ENCODE measurements at places on chromosomes 7 and 10.

GRCh38 chr10:18616337-18616736 lies 35.0 kb downstream of the NSUN6 start:
- DNase-seq = no peak

DNA sequence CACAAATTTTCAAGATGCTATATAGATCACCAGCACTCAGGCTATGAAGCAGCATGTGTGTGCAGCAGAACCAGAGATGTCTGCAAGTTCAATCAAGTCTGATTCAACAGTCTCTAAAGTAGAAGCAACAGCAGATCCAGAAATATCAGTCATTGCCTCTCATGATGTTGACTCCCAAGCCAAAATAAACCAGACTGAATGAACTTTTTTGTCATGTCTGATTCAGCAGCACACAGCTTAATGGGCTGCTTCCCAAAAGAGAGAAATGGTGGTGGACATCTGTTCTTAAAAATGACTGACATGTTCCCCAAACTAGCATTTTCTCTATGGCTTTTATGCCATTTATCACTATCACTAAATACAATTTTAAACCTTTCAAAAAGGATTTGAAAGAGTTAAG lies 53.8 kb downstream of the TMEM26 start:
- no peak for DNase-seq

- DNase-seq = no peak
These were observed 174.1 kb upstream of the MKI67 start for GRCh38 chr10:128300290-128300824.

- peak; percentile 78 for DNase-seq
These were observed 95.0 kb upstream of the AGBL3 start for GRCh38 chr7:134891262-134891695.

- DNase-seq = no peak
These were observed 206.5 kb upstream of the ZWINT start for GRCh38 chr10:56567580-56567979.

- no peak for DNase-seq
These were observed 169.9 kb upstream of the BMPER start for GRCh38 chr7:33735403-33735802.

GRCh38 chr7:149432121-149432691 lies 28.7 kb downstream of the ZNF777 start:
- no peak for DNase-seq

DNA sequence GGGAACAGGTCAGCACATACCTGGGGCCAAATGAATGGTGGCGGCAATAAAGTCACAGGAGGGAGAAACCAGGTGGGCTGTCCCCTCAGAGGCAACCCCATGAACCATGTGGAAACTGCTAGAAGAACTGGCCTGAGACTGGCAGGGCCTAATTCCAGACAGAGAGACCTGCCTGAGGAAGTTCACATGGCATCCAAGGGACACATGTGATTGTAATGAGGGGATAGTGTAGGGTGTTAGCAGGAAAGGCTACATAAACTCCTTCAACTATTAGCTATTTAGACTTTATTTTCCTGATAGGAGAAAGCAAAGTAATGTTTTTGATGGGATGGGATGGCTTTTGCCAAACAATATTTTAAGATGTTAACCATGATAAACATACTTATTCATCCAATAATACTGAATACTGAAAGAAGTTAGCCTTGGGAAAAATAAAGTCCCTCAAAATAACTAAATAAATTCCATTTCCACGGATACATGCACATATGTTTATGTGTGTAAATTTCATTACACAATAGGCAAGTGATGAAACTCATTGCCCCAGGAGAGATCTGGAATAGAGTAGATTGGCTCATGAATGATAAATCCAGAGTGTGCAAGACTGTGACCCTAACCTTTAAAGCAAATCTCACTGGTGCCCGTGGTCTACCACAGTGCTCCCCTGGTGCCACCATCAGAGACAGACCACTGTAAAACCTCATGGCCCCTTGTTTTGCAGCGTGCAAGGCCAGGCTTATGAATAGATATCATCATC lies 137.0 kb downstream of the NRF1 start:
- no peak for DNase-seq

- no peak for DNase-seq
These were observed 53.2 kb upstream of the CUX1 start for GRCh38 chr7:101764221-101764620.

GRCh38 chr10:56823849-56824248 lies 462.8 kb upstream of the ZWINT start:
- no peak for DNase-seq

- DNase-seq = no peak
These were observed 76.0 kb downstream of the ITGB1 start for GRCh38 chr10:32882076-32882475.

DNA sequence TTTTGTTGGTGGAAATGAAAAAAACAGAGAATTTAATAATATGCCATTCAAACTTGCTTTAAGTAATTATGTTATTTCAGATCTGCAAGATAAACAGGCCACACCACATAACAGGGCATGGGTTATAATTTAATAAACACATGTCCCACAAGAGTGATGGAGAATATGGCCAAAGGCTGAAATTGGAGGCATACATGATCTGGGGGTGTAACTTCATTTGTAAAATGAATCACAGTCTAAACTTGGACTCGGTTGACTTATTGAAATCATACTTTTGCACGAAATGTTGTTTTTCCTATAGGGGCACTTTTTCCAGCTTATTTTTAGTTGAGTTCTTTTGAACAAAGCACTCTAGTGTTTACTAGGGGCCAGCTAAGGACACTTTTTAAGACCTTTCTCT lies 151.6 kb downstream of the TMEM26 start:
- no peak for DNase-seq

- no peak for DNase-seq
These were observed 218 bp downstream of the GDI2 start for GRCh38 chr10:5813091-5813340.

DNA sequence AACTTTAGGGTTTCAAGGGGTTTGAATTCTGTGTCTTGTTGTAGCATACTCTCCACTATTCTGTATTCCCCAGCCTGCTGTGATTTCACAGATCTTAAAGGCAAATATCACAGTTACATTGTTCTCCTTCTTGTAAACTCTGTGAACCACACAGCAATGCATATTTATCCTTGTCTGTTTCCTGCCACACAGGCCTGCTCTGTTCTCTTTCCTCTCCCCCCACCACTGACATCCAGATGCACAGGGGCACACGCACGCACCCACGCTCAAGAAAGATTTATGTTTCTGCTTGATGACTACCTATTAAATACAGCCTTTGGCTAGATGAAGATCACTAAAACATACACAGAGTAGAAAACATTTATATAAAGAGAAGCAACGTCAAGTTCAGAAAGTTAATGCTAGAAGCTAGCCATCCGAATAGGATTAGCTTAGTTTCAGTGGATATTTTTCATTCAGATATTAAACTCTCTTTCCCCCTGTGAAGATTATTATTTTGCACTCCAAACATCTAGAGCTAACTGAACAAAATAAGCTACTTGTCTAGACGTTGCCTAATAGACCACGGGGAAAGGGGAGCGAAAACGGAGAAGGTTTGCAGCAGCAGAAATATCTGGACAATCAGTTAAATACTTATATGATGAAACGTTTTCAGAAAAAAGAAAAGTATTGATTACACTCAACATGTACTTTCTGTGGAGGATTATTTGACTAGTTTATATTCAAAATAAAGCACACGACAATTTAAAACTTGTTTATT lies 193.1 kb upstream of the SEMA3C start:
- no peak for DNase-seq

- DNase-seq = no peak
These were observed 102.4 kb downstream of the HIPK2 start for GRCh38 chr7:139675127-139676125.

- no peak for DNase-seq
These were observed 37.4 kb upstream of the YAE1 start for GRCh38 chr7:39528849-39529248.

GRCh38 chr10:26499426-26499825 lies 61.3 kb downstream of the APBB1IP start:
- no peak for DNase-seq

GRCh38 chr7:101564778-101565211 lies 64.3 kb downstream of the MYL10 start:
- no peak for DNase-seq

DNA sequence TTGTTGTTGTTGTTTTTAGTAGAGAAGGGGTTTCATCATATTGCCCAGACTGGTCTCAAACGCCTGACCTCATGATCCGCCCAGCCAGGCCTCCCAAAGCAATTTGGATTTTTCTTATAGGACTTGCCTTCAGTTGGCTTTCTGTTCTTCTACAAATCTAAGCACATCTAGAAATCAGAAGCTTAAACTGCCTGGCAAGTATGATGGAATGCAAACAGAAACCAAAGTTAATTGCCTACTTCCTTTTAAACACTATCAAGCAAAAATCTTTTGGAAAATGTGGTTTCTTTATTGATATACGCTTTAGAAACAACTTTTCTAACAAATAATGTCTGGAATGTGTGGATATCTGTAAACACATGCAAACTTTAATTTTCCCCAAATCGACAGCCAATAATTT lies 64.9 kb downstream of the USP6NL start:
- DNase-seq = no peak

GRCh38 chr7:17369691-17370426 lies 71.4 kb downstream of the AHR start:
- no peak for DNase-seq

GRCh38 chr7:133830081-133830480 lies 297.1 kb upstream of the LRGUK start:
- no peak for DNase-seq

- DNase-seq = peak; percentile 87
These were observed 6.1 kb downstream of the NYAP1 start for GRCh38 chr7:100489824-100490223.

GRCh38 chr10:128568041-128568440 lies 441.8 kb upstream of the MKI67 start:
- no peak for DNase-seq

DNA sequence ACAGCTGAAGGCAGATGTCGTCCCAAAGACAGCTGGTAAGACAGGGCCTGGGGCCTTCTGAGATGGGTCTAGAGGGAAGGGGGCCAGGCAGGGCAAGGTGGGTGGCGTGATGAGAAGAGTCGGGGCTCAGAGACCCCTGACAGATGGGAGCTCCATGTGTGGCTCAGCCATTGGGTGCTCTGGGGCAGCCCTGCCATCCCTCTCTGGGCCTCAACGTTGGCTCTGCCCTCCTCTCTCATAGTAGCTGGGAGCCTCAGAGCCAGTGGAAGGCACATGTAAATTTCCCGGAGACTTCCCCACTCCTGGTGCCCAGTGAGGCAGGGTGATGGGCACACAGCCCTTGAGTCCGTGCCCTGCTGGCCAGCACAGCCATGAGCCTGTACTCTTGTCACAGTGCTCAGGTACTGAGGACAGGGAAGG lies 1.8 kb downstream of the PPIF start:
- DNase-seq = no peak
